ENCODE measurements at places on chromosomes 7 and 10.
A peak's percentile ranks its signal among the peaks of the same experiment; 100 is the strongest.

DNA sequence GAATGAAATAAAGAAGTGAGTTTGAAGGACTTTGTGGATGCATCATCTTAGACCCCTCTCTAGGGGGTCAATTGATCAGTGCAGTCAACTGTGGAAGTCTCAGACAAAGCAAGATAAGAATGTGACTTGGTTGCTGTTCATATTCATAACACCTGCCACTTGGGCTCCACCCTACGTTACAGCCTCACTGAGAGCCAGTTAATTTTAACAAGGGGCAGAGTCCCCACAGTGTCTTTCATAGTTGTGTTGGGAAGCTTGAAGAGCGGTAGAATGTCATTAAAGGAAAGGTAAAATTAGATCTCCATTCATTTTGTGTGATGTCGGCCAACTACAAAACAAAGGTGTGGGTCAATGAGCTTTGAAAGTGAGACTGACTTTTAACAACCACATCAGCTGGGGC is 442.1 kb upstream of the C7orf33 start:
- DNase-seq = no peak

- no peak for DNase-seq
Measured at GRCh38 chr7:100668069-100668449, 5.5 kb upstream of the GNB2 start.

DNA sequence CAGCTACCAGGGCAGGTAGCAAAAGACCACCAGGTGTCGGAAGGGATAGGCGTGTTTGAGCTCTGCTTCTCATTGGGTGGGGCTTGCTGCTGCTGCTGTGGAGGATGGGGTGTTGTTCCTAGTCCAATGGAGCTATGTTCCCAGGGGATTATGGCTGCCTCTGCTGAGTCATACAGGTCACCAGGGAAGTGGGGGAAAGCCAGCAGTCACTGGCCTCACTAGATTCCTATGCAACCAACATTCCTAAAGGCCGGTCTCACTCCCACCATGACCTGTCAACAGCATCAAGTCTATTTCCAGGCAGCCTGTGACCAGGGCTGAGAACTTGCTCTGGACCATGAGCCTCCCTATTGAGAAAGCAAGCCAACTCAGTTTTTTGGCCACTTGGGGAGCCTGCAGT is 1160.8 kb downstream of the REEP3 start:
- DNase-seq = no peak

DNA sequence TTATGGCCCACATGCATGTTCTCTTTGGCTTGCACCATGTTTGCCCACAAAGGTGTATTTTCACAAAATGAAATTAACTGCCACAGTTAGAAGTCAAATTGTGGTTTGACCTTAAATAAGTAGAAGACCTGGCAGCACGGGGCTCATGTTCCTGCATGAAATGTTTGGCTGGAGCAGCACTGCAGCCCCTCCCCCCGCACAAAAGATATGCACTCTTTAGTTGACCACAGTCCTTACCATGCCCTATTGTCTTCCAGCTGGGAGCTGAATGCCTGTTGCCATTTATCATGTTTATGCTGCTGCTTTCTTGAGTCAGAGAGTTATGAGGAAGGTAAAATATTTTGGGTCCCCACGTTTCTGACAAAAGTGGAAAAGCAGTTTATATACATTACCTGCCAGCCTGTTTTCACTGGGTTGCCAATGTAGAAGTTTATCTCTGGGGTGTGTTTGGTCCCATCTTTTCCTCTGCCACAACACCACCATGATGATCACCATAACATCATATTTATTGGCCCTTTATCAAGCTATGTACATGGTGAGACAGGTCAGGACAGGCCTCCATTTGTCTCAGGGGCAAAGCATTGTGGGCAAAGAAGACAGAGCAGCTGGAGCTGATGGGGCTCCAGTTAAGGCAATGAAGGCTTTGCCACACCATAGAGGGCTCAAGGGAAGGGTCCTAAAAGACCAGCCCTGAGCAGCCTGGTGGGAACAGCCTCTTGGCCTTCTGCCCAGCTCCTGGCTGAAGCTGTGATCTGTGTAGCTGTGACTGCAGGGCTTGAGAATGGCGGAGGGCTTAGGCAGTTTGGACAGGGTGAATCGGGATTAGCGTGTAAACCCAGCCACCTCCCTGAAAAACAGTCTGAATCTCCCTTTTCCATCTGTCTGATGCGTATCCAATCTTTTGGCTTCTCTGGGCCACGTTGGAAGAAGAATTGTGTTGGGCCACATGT is 5.4 kb downstream of the PRF1 start:
- DNase-seq = no peak

DNA sequence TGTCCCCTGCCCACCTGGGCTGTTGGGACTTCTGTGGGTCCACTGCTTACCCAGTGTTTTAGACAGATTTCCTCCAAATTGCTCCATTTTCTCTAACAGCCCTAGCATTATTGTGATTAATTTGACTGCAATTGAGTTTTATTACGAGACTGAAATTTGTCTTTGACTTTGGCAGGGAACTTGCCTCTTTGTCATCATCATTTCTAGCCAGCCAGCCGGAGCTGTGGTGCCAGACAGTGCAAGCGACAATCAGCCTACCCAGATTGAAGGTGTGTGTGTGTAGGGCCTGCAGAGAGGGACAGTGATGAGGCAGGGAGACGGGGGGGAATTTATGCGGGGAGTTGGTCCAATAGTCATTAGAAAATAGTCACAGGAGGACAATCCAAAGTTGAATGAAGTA is 743.0 kb downstream of the NRG3 start:
- DNase-seq = no peak

DNA sequence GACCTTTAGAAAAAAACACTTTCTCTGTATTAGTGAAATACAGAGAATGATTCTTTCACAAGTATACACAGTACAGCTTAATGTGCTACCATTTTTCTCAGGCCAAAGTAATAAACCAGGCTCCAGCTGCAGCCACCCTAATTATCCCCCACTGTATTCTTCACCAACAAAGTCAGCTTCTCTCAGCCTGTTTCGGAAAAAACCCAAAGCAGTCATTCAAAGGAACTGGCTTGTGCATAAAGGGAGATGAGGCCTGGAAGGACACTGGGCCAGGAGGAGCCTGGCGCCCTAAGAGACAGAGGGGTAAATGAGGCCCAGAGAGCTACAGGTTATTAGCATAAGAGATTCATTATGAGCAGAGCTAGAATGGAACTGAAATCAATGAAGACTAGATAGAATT is 9.2 kb downstream of the USP54 start:
- no peak for DNase-seq

DNA sequence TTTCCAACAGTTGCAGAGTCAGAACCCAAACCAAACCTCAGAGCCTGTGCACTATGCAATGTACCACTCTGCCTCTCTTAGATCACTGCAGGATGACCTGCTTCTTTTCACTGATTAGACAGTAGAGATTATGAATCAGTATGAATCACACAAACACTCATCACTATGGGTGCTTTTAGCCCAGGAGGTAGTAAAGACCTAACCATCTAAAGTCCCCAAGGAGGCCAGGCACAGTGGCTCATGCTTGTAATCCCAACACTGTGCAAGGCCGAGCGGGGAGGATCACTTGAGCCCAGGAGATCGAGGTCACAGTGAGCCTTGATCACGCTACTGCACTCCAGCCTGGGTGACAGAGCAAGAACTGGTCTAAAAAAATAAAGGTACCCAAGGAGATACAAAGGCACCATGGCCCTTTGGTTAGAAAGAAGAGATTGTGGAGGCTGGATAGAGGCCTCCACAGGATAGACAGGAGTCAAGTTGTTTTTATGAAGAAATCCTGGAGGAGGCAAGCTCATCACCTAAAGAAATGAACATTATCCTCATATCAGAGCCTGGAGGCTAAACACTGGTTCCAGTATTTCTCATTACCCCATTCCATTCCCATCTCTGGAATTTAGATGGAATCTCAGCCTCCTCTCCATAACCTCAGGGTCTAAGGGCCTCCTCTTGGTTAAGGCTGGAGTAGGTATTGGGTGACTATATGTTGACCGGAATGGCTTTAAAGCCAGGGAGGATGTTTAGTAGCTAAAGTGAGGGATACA is 12.9 kb downstream of the SEC31B start:
- peak; percentile 41 for DNase-seq

DNA sequence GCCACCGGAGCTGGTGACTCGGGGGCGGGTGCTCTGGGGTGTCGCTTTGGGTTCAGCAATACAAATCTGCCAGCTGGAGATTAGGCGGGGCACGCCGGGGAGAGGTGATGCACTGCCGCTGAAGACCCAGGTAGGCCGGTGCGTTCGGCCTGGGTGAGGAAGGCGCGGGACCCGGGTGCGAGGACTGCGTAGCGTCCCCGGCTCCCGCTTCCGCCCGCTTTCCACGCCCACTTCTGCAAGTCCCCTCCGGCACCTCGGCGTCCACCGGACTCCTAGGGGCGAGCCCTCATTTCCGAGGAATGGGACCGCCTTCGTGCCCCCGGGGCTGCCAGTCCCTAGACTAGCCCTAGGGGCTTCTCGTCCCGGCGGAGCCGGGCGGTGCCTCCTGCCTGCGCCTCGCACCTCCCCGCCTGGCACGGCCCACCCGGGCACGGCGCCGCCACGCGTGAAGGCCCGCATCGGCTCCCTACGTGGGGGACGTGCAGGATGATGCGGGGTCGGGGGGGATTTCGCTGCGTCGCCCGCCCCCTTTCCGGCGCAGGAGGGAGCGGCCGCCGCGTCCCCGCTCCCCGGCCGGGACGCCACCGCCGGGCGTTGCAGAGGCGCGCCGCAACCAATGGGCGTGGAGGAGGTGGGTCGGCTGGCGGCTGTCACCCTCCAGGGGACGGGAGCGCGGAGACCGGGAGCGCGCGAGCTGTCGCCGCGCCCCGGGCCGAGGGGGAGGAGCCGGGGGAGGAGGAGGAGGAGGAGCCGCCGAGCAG is 40.0 kb downstream of the HK1 start:
- peak; percentile 92 for DNase-seq

- DNase-seq = no peak
Measured at GRCh38 chr10:126357169-126357568, 31.1 kb downstream of the ADAM12 start.

- DNase-seq = no peak
Measured at GRCh38 chr10:15124190-15124589, 27.0 kb downstream of the RPP38 start.

DNA sequence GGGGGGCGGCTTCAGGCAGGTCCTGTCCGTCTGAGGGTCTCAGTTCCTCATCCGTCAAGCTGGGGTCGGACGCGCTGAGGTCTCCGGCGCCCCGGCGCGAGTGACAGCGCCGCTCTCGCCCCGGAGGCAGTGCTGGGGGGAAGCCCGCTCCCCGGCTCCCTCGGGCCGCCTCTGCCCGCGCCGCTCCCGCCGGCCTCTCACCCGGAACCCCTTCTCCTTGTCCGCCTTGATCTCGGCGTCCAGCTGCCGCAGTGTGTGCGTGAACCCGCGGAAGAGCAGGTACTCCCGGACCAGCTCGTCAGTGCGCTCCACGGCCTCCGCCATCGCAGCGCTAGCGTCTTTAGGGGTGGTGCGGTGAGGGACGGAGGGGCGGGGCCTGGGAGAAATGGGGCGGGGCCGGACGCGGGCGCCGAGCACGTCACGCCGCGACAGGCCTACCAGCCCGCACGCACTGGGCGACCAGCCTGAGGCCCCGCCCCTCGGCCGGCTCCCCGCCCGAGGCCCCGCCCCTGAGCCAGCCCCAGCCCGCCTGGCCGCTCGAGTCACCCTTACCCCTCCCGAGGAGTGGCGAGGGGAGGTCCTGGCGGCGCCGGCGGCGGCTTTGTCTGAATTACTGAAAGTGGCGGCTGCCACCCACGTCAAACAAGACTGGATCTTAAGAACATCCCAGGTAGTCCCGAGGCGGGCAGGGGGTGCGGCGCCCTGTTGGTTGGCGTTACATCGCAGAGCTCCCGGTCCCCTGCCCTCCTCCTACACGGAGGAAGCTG is at the start of gene WDR91:
Gene WDR91 (minus strand): TSS at position 348 of the 767 bp plus-strand sequence. CDS start 24 bp downstream, at position 324.
- DNase-seq = peak; percentile 97

GRCh38 chr10:29603223-29603896 is 31.4 kb downstream of the SVIL start:
- no peak for DNase-seq

DNA sequence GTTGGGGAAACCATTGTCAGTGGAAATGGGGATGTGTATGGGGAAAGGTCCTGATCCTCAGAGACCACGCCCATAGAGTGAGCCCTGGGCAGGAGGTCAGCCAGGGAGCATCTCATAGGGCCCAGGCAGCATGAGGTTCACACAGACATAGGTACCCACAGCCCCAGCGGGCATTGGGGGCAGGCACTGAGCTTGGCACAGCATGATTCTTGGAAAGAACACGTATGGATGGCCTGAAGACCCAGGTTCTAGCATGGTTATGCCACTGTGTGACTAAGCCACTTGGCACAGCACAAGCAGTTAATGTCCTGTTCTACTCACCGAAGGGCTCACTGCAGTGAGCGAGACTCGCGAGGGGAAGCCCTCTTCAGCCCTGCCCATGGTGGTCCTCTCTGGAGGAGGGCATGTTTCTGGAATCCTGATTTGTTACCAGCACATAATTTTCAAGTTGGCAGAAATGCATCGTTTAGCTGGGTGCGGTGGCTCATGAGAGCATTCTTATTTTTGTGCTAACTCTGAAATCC is 125.2 kb downstream of the UBE2H start:
- no peak for DNase-seq

GRCh38 chr7:111749625-111750024 is 187.3 kb upstream of the IMMP2L start:
- no peak for DNase-seq

DNA sequence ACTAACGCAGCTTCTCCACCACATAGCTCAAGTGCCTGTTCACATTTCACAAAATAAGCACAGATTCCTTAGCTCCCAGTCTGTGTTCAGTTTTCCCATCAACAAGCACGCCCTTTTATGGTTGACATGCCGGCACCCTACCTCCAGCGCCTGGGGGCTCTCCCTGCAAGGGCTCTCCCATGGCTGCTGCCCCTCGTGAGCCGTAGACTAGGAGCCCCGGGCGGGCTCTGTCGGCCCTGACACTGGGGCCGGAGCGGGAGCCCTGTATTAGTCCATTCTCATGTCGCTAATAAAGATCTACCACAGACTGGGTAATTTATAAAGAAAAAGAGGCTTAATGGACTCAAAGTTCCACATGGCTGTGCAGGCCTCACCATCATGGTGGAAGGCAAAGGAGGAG is 34.0 kb upstream of the PRKAR1B start:
- DNase-seq = no peak

- DNase-seq = no peak
Measured at GRCh38 chr7:1488016-1488415, 16.2 kb downstream of the INTS1 start.

DNA sequence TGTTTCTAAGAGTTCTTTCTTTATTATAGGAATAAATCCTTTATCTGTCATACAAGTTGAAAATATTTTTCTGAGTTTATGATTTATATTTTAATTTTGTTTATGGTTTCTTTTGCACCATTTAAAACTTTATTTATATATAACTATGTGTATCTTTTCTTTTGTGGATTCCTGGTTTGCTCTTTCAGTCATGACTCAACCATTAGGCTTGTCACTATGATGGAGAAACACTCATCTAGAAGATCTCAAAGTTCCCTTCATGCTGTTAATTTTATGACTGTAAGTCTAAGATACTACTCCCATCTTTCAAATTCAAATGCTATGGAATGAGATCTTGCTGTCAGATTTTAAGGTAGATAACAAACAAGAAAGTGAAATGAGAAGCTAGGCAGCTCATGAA is 199.5 kb downstream of the INHBA start:
- DNase-seq = no peak

- DNase-seq = no peak
Measured at GRCh38 chr7:90766814-90767564, 170.9 kb downstream of the CDK14 start.

- peak; percentile 28 for DNase-seq
Measured at GRCh38 chr10:110919971-110920881, 822 bp downstream of the SHOC2 start.

All from activated CD4-positive, alpha-beta memory T cell treated with anti-CD3 and anti-CD28 coated beads, Interleukin-2, amount 10 ng/mL, durations not matched to agents 7 days and 5 days (primary cell).